Skeletal muscle cell (primary cell): ENCODE measurements at places on chromosomes 3 and 15.
A peak's percentile ranks its signal among the peaks of the same experiment; 100 is the strongest.

DNA sequence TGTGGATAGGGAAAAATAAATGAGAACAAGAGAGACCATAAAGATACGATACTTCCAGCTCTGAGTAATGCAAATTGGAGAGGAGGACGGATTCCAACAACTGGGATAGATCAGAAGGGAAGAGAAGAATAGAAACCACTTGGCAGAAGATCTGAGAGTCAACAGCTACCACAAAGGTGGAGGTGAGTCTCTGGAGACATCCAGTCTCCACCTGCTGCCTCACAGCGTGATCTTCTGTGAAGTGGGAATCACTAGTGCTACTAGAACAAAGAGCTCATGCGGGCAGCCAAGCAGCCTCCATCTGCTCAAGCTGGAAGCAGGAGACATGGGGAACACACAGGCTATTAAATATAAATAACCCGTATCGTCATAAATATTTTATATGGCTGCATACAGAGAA, 558.5 kb upstream of the CFAP20DC start:
- no peak for DNase-seq

GRCh38 chr15:64158363-64159134, 4.3 kb downstream of the PPIB start:
- no peak for DNase-seq

DNA sequence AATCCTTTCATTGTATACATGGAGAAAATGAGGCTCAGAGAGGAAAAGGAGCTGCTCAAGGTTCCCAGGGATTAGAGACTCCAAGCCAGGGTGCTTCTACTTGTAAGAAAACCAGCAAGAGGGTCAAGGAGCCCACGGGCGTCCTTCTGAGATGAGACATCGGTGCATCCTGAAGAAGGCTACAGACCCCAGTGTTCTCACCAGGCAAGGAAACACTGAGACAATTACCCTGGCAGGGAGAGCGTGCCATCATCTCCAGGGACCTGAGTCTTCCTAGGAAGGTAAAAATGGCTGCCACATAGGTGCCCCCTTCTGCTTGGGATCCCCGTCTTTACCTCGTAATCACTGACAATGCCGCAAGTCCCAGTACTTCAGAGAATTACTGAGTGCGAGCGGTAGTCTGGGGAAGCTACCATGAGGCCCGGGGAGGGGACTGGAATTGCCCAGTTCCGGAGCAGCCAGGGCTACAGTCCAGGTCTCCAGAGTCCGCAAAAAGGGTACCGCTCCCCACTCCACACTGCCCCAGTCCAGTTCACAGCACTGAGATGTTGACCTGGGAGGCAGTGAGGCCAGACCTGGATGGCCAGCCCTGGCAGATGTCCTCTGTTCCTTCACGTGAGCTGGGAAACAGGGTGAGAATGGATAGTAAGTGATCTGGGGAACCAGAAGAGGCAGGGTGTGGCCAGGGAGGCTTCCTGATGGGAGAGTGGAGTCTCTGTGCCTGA, 164.7 kb upstream of the SMAD3 start:
- DNase-seq: no peak

DNA sequence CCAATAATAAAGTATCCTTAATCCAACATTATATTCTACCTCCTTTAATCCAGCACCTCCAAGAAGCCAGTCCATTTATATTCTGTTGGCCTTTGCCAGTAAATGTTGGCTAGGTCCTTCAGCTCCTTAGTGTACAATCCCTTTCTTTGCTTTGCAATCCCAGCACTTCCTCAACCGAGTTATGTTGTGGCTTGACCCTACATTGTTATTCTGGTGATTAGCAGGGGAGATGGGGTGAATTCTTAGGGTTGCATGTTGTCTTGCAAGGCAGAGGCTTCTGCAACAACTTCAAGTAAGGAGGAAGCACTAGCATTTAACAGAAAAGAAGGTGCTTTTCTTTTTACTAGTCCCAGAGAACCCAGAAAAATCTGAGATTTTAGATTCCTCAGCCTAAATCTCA, 127.2 kb downstream of the CD47 start:
- no peak for DNase-seq

- DNase-seq: no peak
These were observed 30.3 kb upstream of the SKIL start for GRCh38 chr3:170327040-170327808.

DNA sequence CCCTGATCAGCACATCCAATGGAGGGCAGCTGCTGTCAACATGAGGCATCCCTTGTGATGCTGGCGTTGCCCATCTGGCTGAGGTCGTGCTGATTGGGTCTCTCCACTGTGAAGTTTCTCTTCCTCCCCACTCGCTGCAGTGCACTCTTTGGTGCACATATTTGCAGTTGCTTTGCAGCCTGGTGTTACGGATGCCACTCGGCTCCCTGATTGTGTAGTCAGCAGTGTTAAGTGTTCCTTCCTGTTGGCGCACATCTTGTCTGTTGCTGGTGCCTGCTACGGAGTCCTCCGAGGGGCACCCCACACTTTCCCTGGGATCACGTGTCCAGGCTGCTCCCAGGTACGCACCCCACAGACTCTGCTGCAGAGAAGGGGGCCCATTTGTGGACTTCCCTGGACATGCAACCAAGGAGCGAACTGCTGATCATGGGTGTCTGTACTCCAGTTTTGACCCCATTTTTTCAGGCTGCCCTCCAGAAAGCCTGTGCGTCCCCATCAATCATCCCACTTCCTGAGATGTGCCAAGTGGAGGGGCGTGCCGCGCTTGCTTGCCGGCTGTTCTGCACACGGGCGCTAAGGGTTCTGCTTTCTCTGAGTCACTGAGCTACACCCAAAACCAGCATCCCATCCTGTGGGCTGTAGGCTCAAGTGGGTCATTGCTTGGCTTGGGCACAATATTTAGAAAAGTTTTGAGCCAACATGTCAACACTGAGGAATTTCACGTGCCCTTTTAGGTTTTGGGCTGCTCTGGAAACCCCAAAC, 98.6 kb downstream of the FBLN2 start:
- DNase-seq: no peak

- DNase-seq: peak; percentile 91
These were observed 2.3 kb downstream of the INKA1 start for GRCh38 chr3:49805367-49805782.
